Caco-2 (cell line): ENCODE measurements at places on chromosomes 2 and 18. TPM values are rescaled to one million over a fixed set of nuclear protein-coding genes. Genes with fewer than 3 reads are reported as not detected.

GRCh38 chr2:161004379-161004778 lies 155.8 kb upstream of the TANK start:
- H3K27me3 ChIP-seq = no peaks in the 10 kb centered on the region
- H3K4me1 ChIP-seq = no peaks in the 10 kb centered on the region
- H3K27ac ChIP-seq = no peak overlapping the region
- H3K36me3 ChIP-seq = no peaks in the 10 kb centered on the region

DNA sequence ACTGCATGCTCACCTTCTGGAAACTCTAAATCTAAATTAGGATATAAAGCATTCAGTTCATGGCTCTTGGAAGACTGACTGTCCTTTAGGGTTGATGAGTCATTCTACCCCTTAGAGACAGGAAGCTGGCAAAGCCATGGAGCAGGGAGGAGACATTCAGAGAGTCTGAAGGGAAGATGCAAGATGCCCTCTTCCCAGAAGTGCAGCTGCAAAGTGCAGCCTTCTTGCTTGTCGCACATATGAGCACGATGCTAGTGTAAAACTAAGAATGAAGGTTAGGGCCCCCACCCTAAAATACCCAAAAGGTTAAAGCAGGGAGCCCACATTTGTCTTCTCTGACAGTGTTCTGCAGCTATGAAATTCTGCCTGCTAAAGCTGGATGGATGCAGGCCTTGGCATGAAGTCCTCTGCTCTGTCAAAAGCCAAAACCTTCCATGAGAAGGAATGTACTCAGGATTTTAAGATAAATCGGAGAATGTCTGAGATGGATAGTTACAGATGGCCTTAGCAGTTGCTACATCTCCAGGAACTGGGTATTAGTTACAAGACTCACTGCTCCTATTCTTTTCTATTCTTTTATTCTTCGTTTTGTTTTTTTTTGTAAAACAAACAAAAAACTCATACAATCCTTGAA lies 89.7 kb downstream of the POLE4 start:
- no peaks in the 10 kb centered on the region for H3K27me3 ChIP-seq
- no peak for DNase-seq
- peaks cover 10% of the 10 kb centered on the region for H3K4me1 ChIP-seq
- no peak overlapping the region for H3K27ac ChIP-seq

DNA sequence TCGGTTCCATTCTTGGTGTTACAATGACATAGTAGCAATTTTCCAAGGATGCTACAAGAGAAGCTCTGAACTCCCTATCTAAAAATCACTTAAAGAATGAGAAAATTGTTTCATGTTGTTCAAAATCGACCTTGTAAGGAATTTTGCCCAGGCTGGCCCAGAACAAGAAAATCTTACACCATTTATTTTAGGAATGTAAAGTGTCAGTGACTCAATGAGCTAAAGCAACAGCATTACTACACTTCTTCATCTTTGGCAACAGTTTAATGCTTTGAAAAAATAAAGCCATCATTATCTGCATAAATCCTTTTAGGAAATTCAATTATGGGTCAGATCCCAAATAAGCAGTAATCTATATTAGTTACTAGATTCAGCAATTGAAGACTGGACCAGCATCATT lies 38.6 kb downstream of the SLC25A12 start:
- no peak for DNase-seq
- no peaks in the 10 kb centered on the region for H3K4me1 ChIP-seq
- no peak overlapping the region for H3K27ac ChIP-seq
- no peak overlapping the region for H3K4me3 ChIP-seq
- H3K27me3 ChIP-seq = no peaks in the 10 kb centered on the region

DNA sequence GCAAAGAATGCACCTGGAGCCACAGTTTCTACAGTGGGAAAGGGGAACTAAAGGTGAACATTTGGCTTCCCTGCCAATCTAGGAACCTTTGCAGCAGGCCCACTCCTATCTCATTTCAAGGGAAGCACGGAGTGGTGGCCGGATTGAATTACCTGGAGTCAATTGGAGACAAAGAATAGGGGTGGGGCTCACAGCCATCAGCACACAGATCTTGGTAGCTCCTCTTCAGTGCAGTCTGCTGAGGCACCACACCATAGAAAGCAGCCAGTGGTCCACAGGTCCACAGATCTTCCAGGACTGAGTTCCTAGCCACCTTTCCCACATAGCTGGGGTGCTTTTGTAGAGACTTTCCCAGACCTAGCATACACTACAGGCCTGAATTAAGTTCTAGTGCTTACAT lies 43.5 kb upstream of the NXPH2 start:
- H3K27ac ChIP-seq = no peak overlapping the region
- no peaks in the 10 kb centered on the region for H3K36me3 ChIP-seq
- H3K27me3 ChIP-seq = no peaks in the 10 kb centered on the region
- H3K4me1 ChIP-seq = no peaks in the 10 kb centered on the region

Gene TPO
- total RNA-seq = not detected in 2 replicates

DNA sequence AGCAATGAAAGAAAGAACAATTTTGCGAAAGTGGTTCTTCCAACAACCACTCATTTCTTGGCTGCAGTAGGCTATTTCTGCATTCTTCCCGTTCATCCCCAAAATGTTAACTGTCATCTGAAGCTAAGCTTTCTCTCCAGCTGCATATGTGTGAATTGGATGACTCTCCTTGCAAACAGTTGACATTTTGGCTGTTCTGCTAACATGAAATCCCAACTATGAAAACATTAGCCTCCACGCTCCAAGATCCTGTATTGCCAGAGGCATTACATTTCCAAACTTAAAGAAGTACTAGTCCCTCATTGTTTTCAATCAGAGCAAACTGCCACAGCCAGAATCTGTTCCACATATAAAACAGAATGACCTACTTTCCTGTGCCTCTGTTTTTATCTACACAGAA lies 88.5 kb downstream of the TGIF1 start:
- no peak overlapping the region for H3K27ac ChIP-seq
- H3K27me3 ChIP-seq = no peaks in the 10 kb centered on the region
- H3K36me3 ChIP-seq = no peaks in the 10 kb centered on the region
- no peak for DNase-seq
- H3K4me1 ChIP-seq = peaks cover 9% of the 10 kb centered on the region; the same call in 1 of the 2 replicates
- no peak overlapping the region for H3K4me3 ChIP-seq

Gene GATA6
- total RNA-seq = 124 and 136 TPM in 2 replicates

- no peaks in the 10 kb centered on the region for H3K36me3 ChIP-seq
- no peak for DNase-seq
- no peaks in the 10 kb centered on the region for H3K4me1 ChIP-seq
- no peak overlapping the region for H3K4me3 ChIP-seq
- no peaks in the 10 kb centered on the region for H3K27me3 ChIP-seq
- no peak overlapping the region for H3K27ac ChIP-seq
Observed at GRCh38 chr2:145186303-145186702, 666.4 kb upstream of the ZEB2 start.

Gene PLEKHB2
- total RNA-seq = 132 and 139 TPM in 2 replicates

- H3K27ac ChIP-seq = no peak overlapping the region
- no peak for DNase-seq
- no peaks in the 10 kb centered on the region; the same call in 1 of the 2 replicates for H3K27me3 ChIP-seq
- no peaks in the 10 kb centered on the region for H3K36me3 ChIP-seq
Observed at GRCh38 chr2:18454692-18455235, 105.7 kb downstream of the RDH14 start.

Gene LIMS4
- 2.4 and 2.5 TPM in 2 replicates for total RNA-seq

GRCh38 chr18:495452-495851 lies 5.0 kb downstream of the COLEC12 start:
- DNase-seq = no peak
- H3K36me3 ChIP-seq = no peaks in the 10 kb centered on the region
- H3K4me1 ChIP-seq = peaks cover 46% of the 10 kb centered on the region
- no peak overlapping the region for H3K27ac ChIP-seq

GRCh38 chr2:134406736-134407135 lies 152.9 kb downstream of the MGAT5 start:
- no peaks in the 10 kb centered on the region for H3K27me3 ChIP-seq
- no peak overlapping the region for H3K4me3 ChIP-seq
- DNase-seq = no peak

- no peak overlapping the region for H3K4me3 ChIP-seq
- H3K27me3 ChIP-seq = no peaks in the 10 kb centered on the region
- H3K36me3 ChIP-seq = no peaks in the 10 kb centered on the region
- DNase-seq = no peak
Observed at GRCh38 chr18:35522130-35522959, 24.6 kb upstream of the INO80C start.

GRCh38 chr2:164974221-164974620 lies 18.9 kb upstream of the SLC38A11 start:
- H3K27me3 ChIP-seq = no peaks in the 10 kb centered on the region
- no peaks in the 10 kb centered on the region for H3K4me1 ChIP-seq
- H3K4me3 ChIP-seq = no peak overlapping the region
- no peak overlapping the region for H3K27ac ChIP-seq
- no peaks in the 10 kb centered on the region for H3K36me3 ChIP-seq

Gene PPP1R1C
- 2.8 and 3.9 TPM in 2 replicates for total RNA-seq

DNA sequence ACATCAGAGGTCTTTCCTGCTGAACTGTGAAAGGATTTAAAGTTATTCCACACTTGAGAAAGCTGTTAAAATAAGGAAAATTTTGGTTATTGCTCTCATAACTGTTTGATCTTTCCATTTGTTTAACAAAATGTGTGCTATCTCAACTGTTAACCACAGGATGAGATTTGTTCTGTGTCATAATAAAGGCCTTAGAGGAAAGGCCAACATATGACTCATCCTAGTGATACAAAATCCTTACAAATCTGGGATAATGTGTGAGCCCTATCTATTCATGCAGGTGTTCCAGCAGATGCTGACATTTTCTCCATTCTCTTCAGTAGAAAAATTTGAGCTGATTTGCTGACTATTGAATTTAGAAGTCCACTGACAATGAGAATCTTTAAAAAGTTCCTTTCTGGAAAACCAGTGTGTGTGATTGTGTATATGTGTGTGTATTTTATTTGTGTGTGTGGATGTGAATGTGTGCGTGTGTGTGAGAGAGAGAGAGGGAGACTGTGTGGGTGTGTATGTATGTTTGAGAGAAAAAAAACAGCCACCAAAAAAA lies 1111.9 kb upstream of the GYPC start:
- no peaks in the 10 kb centered on the region for H3K4me1 ChIP-seq
- no peak for DNase-seq
- H3K27me3 ChIP-seq = no peaks in the 10 kb centered on the region
- no peaks in the 10 kb centered on the region for H3K36me3 ChIP-seq

DNA sequence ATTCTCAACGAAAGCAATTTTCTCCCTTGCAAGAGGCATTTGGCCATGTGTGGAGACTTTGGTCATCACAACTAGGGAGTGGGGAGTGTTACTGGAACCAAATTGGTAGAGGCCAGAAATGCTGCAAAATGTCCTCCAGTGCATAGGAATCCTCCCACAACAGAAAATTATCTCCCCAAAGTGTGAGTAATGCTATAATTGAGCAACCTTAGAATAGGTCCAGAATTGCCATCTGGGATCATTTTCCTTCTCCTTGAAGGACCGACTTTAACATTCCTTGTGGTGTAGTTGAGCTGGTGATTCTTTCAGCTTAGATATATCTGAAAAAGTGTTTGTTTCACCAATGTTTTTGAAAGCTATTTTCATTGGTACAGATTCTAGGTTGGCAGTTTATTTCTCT lies 111.2 kb upstream of the SMIM21 start:
- no peaks in the 10 kb centered on the region for H3K36me3 ChIP-seq
- no peaks in the 10 kb centered on the region for H3K27me3 ChIP-seq
- H3K4me1 ChIP-seq = no peaks in the 10 kb centered on the region
- no peak overlapping the region for H3K4me3 ChIP-seq
- DNase-seq = no peak

DNA sequence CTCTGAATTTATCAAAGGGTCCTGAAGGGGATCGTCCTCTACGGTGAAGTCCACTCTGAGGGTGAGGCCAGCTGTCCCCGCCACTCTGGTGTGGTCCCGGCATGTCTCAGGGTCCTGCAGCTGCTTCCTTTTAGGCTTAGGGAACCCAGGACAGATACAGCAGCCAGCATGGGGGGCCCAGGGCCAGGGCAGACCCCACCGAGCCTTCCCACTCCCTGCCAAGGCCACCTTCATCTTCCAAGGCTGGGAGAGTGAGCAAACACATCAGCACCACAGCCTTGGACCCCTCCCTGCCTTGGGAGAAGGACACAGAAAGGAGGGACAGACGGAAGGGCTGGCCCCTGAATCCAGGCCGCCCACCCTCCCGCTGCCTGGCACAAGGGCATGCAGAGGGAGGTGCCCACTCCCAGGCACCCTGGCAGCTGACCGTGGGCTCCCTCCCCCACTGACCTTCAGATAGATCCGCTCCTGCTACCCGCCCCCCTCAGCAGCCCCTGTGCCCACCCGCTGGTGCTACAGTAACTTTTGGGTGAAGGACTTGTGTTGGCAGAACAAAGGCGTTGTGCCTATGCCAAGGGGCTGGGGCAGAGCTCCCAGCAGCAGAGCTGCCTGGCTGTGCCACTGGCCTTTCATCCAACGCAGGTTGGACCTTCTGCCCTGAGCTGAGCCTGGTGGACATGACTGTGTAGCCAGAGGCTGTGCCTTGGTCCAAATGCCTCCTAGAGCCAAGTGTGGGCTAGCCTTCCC lies 7.6 kb downstream of the CYP26B1 start:
- no peak overlapping the region for H3K27ac ChIP-seq
- no peak for DNase-seq
- H3K36me3 ChIP-seq = no peaks in the 10 kb centered on the region
- no peak overlapping the region for H3K4me3 ChIP-seq
- H3K27me3 ChIP-seq = no peaks in the 10 kb centered on the region; the same call in 1 of the 2 replicates

DNA sequence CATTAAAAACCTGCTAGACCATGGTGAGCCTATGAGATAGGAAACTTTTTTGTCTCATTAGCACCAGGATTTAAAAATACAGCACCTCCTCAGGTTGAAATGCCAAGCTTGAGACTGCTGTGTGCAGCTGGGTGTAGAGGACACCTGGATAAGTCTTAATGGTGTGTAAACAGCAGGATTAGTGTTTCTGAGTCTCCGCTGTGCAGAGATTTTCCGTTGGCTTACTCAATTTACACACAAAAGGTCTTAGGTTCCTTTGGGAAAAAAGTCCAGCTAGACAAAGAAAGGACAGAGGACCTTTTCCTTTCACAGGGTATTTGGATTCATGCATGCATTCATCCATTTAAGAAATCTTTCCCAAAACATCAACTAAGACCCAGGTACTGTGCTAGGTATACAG lies 168.1 kb downstream of the NRXN1 start:
- H3K4me3 ChIP-seq = no peak overlapping the region
- no peaks in the 10 kb centered on the region for H3K4me1 ChIP-seq
- H3K36me3 ChIP-seq = no peaks in the 10 kb centered on the region
- no peaks in the 10 kb centered on the region for H3K27me3 ChIP-seq
- H3K27ac ChIP-seq = no peak overlapping the region
- DNase-seq = no peak

- H3K27ac ChIP-seq = no peak overlapping the region
- H3K4me1 ChIP-seq = no peaks in the 10 kb centered on the region
- H3K36me3 ChIP-seq = no peaks in the 10 kb centered on the region
- no peak overlapping the region for H3K4me3 ChIP-seq
- no peaks in the 10 kb centered on the region for H3K27me3 ChIP-seq
- no peak for DNase-seq
Observed at GRCh38 chr18:34280653-34281052, 55.9 kb upstream of the NOL4 start.

Gene CNRIP1
- total RNA-seq = not detected in 2 replicates
